ENCODE measurements at places on chromosomes 16 and 17.

DNA sequence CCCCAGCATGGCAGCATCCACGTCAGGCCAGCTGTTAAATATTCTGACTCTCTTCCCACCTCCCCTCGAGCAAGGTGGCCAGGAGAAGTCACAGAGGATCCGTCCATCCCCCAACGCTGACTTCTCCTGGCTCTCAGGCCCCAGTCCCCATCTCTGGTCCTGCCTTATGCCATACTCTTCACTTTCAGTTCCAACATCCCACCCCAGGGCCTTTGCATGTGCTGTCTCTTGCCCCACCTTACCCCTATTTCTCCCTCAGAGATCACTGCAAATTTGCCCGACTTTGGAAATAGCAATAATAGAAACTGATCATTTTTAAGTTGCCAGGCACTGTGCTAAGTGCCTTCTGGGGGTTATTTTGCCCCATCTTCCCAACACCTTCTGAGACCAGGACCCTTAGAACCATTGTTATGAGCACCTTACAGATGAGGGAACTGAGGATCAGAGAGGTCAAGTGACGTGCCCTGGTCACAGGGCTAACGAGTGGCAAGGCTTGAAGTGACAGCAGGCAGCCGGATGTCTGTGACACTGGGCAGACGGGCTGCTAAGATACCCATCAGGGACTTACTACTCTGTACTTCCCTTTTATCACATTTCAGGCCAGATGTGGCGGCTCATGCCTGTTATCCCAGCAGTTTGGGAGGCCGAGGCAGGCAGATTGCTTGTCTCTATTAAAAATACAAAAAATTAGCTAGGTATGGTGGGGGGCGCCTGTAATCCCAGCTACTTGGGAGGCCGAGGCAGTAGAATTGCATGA lies 17.7 kb downstream of the HID1 start:
- DNase-seq, result no peak

- no peak for DNase-seq
Observed at GRCh38 chr17:82783498-82783897, 31.6 kb downstream of the TBCD start.

DNA sequence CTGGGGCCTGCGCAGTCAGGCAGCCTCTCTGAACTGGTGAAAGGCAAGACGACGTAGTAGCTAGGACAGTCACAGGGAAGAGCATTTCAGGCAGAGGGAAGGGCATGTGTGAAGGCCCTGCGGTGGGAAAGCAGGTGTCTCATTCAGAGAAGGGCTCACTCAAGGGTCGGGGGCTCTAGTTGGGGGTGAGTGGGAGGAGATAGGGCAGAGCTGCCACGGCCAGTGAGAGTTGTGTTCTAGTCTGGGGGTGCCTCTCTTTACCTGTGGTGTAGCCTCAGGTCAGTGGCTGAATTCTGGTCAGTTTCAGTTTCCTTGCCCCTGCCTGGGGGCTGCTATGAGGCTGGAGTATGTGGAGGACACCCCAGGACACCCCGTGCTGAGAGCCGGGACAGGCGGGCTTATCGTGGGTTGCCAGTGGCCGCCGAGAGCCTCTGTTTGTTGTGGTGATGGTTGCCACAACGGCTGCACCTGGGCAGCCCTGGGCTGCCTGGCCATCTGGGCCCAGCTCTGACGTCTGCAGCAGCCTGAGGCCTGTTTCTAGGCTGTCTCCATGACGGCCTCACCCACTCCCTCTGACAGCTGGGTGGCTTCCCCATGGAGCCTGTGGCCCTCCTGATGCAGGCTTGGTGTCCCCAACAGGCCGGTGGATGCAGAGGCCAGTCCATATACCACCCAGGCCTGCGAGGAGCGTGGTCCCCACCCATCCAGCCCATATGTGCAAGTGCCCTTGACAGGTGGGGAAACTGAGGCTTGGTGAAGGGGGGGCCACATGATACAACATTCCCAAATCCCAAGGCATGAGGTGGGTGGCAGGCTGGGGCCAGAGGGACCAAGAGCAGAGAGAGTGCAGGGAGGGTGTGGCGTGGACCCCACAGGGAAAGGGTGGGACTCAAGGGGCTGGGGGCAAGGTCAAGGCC lies 10.8 kb downstream of the MAP2K3 start:
- DNase-seq, result no peak

DNA sequence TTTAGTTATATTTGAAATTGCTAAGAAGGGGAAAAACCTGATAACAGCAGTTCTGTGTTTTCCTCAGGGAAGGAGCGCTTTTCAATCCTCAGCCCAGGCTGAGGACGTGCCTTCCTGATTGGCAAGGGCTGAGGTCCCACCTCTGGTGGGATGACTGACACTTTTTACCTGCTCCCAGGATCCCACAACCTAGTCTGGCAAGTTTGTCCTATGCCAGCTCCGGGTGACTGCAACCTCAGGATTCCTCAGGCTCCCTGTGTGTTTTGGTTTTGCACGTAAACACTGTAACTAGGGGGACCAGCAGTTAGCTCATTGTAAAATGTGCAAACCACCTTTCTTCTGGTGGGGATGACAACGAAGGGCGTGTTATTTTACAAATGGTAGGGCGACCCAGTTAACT lies 7.5 kb downstream of the MARCHF10 start:
- DNase-seq, result no peak

DNA sequence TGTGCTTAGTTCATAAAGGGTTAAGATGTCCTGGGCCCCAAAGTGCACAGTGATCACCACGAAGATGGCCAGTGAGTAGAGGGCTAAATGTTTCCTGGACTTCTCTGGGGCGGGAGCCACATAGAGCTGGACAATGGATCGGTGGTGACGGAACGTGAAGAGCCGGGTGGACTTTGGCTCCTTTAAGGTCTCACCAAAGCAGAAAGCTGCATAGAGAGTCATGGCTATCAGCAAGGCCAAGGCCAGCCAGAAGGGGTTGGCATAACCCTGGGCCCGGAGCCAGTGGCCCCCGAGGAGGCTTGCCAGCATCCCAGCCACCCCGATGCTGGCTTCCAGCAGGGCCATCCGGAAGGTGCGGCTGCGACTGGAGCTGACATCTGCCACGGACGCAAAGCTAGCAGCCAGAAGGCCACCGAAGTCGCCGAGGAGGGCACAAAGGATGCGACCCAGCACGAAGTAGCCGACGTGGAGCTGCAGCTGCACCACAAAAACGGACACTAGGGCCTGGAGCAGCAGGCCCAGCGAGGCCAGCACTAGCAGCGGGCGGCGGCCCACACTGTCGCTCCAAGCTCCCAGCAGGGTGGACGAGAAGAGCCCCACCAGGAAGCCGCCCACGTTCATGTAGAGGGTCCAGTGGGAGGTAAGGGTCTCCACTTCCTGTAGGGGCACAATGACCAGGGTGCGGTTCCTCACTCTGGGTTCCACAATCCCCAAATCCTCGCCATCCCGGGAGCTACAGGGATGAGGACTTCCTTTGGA lies 1.0 kb downstream of the SLC46A1 start:
- DNase-seq, result no peak

DNA sequence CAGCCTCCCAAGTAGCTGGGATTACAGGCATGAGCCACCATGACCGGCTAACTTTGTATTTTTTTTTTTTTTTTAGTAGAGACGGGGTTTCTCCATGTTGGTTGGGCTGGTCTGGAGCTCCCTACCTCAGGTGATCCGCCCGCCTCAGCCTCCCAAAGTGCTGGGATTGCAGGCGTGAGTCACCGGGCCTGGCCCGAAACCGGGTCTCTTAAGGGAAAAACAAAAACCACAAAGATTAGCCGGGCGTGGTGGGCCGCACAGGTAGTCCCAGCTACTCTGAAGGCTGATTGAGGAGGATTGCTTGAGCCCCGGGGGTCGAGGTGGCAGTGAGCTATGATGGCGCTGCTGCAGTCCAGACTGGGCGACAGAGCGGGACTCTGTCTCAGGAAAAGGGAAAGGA lies 19.9 kb upstream of the RBL2 start:
- no peak for DNase-seq

- no peak for DNase-seq
Observed at GRCh38 chr16:50575743-50576142, 27.5 kb downstream of the NKD1 start.

DNA sequence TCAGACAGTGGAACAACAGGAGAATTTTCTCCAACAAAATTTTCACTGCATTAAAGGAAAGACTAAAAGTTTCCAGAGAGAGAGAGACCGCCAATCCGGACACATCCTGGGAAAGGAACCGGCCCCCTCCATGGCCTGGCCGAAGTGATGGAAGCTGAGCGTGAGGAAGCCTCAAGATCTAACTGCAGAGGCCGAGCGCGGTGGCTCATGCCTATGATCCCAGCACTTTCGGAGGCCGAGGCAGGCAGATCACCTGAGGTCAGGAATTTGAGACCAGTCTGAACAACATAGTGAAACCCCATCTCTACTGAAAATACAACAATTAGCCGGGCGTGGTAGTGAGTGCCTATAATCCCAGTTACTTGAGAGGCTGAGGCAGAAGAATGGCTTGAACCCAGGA lies 3.9 kb downstream of the CTRB2 start:
- DNase-seq, result no peak

DNA sequence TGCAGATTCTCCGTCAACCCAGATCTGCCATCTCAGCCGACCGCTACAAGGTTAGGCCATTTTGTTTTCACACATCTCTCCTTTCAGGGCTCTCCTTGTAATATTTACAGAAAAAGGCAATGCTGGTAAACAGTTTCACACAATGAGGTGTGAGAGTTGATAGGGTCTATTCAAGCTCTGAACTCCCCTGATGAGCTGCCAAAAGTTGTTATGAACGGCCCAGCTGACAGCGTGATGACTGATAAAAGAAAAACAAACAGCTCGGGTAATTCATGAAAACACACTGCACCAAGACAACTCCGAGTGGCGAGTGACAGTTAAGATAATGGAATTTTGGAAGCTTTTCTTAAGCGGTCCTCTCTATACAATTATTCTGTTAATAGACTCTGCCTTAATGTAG lies 68.1 kb upstream of the IRX5 start:
- no peak for DNase-seq

- DNase-seq, result no peak
Observed at GRCh38 chr16:81626181-81626674, 152.9 kb upstream of the PLCG2 start.

DNA sequence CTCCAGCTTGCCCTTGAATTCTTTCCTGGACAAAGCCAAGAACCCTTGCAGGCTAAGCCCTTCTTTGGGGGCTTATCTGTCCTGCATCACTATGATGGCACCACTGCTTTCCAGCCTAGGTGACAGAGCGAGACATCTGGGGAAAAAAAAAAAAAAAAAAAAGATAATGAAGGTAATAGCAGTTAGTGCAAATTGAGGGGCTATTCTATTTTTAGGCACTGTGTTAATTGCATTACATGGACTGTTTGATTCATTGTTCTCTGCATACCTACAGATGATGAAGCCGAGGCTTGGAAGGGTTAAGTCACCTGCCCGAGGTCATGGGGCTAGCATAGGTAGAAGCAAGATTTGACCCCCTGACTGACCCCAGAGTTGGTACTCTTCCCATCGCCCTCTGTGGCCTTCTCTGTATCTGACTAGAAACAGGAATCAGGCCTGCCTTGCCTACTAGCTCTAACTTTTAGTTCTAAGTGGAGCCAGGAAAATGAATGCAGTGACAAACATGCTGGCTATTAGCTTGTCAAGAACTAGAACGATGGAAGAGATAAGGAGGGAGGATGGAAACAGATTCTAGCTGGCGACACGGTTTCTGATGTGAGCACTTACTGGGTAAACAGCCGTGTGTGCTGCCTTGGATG lies 312.1 kb downstream of the SNX29 start:
- DNase-seq, result no peak

GRCh38 chr17:47324224-47325020 lies 667 bp downstream of the EFCAB13 start:
- DNase-seq, result peak; percentile 21

- no peak for DNase-seq
Observed at GRCh38 chr17:57009737-57010445, 32.0 kb downstream of the SCPEP1 start.

- no peak for DNase-seq
Observed at GRCh38 chr16:24035127-24035842, 199.5 kb downstream of the PRKCB start.

DNA sequence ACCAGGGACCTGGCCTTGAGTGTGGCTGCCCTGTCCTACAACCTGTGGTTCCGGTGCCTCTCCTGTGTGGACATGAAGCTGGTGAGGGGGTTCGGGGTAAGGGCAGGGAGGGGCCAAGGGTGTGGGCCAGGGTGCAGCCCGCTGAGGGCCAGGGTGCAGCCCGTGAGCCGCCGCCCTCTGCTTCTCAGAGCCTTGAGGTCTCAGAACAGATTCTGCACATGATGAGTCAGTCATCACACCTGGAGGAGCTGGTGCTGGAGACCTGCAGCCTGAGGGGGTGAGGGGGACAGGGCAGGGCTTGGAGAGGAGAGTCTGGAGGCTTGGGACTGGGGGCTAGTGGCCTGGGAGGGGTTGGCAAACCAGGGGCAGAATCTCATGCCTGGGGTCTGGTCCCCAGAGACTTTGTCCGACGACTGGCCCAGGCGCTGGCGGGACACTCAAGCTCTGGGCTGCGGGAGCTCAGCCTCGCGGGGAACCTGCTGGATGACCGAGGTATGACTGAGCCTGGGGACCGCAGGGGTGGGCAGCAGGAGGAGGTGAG lies 2.2 kb downstream of the CARMIL2 start:
- DNase-seq, result no peak

- no peak for DNase-seq
Observed at GRCh38 chr17:8448310-8448709, 12.6 kb downstream of the NDEL1 start.

- DNase-seq, result no peak
Observed at GRCh38 chr16:3689731-3690130, 27.6 kb downstream of the TRAP1 start.

DNA sequence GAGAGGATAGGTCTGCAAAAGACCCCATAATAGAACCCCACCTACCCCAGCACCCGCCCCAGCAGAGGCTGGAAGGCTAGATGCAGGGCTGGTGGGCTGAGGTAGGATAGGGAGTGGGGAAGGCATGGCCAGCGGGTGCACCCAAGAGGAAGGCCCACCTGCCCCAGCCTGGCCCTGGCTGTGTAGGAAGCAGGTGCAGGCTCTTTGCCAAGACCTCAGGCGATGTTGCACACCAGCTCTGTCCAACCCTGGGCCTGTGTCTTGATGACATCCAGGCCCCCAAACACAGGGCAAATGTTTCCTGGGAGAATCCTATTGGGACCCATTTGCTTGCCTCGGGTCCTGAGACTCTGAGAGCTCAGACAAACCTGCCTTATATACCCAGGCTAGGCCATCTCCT lies 12.2 kb downstream of the UNC119 start:
- no peak for DNase-seq

- DNase-seq, result no peak
Observed at GRCh38 chr17:6577686-6578263, 21.4 kb upstream of the PITPNM3 start.

DNA sequence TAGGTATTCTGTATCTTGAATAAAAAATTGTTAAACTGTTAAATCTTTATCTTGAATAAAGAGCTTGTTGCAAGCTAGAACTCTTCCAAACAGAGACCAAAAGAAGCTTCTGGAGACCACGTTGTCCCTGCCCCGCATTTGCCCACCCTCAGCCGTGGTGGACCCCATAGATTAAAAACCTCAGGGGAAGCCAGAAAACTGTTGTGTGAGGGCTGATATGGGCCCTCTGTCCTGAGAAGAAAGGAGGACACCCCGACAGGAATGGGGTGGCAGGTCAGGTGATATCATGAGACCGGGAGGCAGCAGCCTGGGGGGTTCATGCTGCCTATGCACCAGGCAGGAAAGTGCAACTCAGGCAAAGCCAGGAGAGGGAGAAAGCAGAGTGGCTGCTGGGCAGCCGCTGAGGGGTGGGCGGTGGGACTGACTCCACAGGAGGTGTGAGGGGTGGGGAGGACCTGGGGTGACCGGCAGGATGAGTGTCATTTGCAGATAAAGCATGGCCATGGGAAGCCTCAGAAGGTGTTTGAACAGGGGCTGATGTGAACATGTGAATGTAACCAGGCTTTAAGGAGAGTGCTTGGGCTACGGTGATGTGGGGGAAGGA lies 147.8 kb downstream of the IRF8 start:
- no peak for DNase-seq

GRCh38 chr16:86895606-86896005 lies 317.3 kb downstream of the FOXL1 start:
- no peak for DNase-seq

Measured in stimulated activated CD8-positive, alpha-beta memory T cell treated with anti-CD3 and anti-CD28 coated beads, Interleukin-12 subunit alpha, Interleukin-12 subunit beta, amount 100 ng/mL, for 4 hours (primary cell).